HS-5 (cell line): ENCODE measurements at places on chromosomes 11 and 22.

DNA sequence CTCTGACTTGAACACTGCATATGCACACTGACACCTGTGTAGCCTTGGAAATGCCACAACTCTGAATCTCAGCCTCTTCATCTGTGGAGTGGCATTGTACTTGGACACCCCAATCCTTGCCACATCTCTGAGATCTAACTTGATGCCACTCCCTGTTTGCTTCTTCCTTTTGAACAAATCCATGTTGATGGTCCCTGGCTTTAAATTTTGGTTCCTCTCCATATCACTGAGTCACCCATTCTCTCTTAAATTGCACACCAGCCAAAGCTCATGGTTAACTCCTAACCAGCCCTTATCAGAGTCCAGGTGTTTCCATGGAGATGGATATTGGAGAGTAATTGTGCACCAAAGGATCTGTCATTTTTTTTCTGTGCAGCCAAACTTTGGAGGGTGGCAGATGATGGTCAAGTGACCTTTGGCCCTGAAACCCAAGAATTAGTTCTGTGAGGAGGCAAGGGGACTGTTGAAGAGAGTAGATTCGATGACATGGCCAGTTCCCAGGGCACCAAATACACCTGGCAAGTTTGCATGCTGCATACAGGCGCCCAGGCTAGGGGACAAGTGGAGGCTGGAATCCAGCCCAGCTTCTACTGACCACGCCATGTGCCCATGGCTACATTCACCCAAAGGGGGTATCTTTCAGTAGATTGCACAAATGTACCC is 25.1 kb upstream of the PAMR1 start:
- DNase-seq: no peak

DNA sequence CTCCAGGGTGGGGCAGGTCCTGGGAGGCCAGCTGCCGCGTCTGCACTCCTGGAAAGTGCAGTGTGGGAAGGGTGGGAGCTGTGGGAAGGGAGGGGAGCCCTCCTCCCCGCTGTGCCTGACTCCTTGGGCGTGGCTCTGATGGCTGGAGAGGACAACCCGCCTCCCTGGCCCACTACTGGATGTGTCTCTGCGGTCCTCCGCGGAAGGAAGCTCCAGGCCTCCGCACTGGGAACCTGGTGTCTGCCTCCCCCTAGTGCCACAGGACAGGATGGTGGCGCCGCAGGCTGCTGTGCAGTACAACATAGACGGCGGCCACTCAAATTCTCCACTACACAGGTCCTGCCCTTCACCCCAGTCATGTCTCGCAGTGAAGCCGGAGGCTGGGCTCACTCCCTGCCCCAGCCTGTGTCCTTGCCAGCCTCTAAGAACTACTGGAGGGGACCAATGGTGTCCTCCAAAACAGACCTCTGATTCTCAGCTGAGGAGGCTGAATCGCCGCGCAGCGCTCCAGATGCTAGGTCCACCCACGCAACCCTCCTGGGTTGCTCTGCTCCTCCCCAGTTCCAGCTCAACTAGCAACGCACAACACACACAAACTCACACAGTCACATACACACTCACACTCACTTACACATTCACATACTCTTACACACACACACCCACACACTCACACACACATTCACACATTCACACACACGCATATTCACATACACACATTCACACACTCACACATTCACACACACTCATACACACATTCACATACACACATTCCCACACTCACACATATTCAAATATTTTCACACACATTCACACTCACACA is 12.4 kb upstream of the DSCAML1 start:
- no peak for DNase-seq

DNA sequence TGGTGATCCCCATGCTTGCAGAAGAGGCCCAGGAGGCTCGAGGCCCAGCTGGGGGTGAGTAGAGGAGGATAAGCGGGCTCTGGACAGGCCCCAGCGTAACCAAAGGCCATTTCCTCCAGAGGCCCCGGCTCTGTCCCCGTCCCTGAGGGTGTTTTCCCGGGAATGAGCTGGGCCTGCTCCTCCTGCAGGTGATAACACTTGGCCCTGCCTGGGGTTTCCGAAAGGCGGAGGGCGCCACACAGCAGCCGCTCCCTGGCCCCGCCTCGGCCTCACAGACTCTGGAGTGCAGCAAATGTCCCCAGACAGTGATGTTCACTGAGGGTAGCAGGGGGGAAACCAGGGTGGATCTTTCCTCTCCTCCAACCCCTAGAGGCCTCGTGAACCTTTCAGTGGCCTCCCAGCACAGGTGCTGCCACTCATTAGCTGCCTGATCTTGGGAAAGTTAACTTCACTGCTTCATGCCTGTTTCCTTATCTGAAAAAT is 10.5 kb upstream of the MGAT3 start:
- no peak for DNase-seq

- DNase-seq: no peak
These were observed 34.9 kb downstream of the TBC1D22A start for GRCh38 chr22:46797355-46797754.

DNA sequence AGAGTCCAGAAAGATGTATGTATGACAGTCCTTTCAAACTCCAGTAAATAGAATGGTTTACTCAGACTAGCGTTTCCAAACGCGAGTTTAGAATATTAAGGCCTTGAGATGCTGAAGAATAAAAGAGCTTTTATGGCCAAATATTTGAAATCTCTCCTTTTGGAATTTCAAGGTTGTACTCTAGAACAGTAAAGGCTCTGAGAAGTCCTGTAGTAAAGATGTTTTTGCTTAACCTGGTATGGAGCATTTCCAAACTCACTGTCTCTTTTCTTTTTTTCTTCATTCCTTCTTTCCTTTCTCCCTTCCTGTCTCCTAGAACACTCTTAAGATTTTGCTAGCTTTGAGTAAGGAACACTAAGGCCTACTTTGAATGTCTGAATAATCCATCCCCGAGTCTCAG is 91.4 kb upstream of the RAG2 start:
- no peak for DNase-seq

DNA sequence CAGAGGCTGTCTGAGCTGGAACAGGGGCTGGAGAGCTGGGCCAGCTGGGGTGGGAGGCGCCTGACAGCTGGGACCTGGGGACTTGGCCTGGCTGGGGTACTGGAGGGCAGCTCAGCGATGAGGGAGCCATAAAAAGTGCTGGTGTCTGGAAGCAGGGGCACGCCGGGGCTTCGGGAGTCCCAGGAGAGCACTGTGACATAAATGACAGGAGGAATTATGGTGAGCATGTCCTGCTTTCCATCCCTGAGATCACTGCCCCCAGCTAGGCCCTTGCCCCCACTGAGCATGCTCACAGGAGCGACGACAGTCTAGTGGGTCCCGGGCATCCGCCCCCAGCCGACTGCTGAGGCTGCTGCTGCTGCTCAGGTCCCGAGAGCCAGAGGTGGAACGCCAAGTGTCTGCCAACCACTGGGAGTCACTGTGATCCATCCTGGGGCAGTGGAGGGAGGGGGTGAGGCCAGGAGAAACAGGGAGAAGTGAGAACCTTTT is 6.2 kb downstream of the ROBO4 start:
- DNase-seq: no peak

GRCh38 chr22:33357981-33358399 is 299.8 kb upstream of the SYN3 start:
- DNase-seq: no peak

DNA sequence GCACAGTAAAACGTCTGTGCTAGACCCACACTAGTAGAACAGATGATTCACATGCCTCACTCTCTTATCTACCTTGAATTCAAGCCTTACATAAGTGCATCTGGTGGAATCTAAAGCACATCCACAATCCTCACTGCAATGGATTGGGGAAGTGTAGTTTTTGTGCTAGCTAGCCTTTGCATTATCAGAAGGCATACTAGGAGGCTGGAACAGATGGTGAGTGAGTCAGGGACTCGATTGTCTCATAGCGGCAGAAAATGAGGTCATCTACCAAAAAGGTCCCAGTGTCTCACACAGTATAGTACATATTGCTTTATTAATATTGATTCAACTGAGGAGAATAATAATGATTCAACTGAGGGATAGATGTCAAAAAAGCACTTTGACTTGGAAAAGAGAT is 9.3 kb downstream of the MSANTD4 start:
- peak; percentile 73 for DNase-seq

DNA sequence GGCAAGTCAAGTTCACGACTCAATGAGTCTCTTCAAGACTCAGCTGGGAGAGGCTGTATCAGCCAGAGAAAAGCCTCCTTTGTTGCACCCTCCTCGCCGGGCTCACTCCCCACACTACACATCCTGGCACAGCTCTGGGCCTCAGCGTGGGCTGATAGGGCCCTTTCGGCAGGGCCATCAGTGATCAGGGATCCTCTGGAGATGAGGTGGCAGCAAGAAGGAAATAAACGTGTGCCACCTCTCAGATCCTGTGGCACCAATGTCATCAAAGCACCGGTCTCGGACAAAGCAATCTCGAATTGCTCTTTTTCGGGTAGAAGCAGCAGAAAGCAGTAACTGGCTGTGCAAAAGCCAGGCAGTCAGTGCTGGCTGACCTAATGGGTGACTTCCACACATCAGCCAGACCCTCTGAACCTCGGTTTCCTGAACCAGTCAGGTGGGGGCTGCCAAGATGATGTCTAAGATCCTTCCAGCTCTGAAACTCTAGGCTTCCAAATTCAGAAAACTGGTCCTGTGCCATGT is 2.1 kb downstream of the EHD1 start:
- DNase-seq: no peak

GRCh38 chr11:130858215-130858614 is 58.1 kb downstream of the SNX19 start:
- no peak for DNase-seq

GRCh38 chr11:112221274-112221835 is 4.9 kb upstream of the PTS start:
- DNase-seq: no peak

DNA sequence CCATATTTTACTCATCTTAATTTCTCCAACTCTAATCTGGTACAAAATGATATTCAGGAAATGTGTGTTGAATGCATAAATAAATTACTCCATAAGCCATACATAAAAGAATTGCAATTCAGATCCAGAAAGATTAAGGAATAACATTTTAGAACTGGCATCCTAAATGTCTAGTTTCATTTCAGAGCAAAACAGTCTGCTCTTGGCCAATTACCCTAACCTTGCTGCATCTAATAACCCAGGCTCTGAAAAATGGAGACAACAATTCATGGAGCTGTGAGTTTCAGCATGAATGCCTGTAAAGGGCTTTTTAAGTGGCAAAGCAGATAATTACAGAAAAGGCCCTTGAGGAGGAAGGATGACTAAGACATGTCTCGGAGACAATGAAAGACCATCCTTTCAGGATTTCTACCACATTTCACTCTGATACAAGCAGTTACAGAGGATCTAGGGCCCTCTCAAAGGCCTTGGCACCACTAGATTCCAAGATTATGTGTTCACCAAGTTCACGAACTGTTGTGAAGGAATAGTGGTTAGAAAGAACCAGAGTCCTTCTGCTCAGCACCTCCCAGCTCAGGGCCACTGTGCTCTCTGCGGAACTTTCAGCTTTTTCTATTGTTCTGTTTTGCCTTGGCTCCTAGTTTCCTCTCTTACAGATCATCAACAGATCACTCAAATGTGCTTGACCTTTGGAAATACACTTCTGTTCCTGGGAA is 157.6 kb upstream of the BLID start:
- DNase-seq: no peak

- no peak for DNase-seq
These were observed 10.4 kb downstream of the ZNRF3 start for GRCh38 chr22:28893810-28894209.

DNA sequence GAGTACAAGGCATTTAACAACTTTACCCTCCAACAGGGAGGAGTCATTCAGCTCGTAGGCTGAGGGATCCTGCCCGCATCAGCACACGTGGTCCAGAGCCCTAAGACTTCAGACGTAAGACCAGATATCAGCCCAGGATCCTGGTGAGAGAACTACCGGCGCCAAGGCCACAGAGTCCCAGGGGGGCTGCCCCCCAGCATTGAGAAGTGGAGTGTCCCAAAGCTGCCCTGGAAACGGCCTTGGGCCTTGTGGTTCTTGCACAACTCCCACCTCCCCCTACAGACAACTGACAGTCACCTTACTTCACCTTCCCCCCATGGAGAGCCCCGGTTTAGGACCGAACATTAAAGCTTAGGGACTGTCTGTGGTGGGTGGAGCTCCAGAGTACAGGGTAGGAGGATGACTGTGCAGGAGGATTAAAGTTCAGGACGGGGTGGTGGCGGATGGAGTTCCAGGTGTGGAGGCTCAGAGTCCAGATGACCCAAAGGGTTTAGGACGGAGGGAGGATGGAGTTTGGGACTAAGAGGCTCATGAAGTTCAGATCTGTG is 1.0 kb downstream of the C11orf91 start:
- DNase-seq: no peak

GRCh38 chr11:117657794-117658193 is 139.2 kb downstream of the DSCAML1 start:
- no peak for DNase-seq

DNA sequence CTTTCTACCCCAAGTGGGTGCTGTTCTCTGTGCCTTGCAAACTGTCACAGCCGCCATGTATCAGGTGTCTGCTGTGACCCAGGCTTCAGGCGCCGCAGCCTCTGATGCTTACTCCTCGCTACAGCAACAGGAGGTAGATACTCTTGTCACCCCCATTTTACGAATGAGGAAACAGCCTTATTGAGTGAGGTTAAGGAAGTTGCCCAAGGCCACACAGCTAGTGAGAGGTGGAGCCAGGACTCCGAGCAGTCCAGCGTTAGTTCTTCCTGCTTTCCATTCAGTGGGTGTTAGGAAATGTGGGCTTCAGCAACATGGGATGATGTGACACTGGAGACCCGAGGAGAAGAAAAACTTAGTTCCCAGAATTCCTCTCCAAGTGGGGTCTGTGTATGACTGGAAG is 14.3 kb downstream of the RNF215 start:
- DNase-seq: no peak

- DNase-seq: no peak
These were observed 52.1 kb upstream of the CRYBB3 start for GRCh38 chr22:25147642-25147928.

DNA sequence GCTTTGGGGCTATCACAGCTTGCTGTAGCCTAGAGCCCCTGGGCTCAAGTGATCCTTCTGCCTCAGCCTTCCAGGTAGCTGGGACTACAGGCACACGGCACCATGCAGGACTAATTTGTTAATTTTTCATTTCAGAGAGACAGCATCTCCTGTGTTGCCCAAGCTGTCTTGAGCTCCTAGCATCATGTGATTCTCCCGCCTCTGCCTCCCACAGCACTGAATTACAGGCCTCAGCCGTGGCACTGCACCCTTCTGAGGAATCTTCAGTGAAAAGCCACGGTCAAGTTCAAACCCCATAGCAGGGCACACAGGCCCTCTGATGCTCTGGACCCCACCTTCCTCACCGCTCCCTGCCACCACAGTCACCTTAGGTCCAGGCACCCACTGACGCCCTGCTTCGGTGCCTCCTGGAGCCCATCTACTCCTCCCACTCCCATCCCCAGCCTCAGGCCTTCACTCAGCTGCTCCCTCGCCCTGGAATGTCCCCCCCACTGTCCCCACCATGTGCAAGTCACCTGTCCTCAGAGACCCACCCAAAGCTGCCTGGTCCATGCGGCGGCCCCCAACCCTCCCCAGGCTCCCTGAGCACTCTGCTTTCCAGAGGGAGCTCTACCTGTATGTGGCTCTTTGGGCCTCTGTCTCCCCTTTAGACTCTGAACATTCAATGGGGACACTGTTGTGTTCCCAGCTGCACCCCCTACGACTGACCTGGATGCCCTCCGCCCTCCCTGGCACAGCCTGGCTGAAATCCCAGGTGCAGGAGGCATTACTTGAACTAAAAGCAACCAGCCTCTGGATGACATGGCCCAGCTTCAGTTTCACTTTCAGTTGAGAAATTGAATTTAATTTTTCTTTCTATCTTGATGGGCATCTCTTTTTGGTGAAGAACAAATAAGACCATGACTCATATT is 1.6 kb downstream of the APOL2 start:
- DNase-seq: no peak
